ENCODE measurements at places on chromosomes 4 and X.
A peak's percentile ranks its signal among the peaks of the same experiment; 100 is the strongest.

DNA sequence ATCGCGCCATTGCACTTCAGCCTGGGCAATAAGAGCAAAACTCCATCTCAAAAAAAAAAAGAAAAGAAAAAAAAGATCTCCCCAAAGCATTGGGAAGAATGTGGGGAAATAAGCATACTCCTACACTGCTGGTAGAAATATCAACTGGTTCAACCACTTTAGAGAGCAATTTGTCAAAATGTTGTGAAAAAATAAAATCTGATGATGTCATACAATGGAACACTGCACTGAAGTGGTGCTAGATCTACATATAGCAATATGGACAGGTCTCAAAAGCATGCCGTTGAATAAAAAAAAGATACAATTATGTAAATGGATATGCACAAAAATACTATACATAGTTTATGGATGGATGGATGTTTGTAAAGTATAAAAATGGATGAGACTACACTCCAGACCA, 18.3 kb upstream of the HUWE1 start:
- DNase-seq = no peak

DNA sequence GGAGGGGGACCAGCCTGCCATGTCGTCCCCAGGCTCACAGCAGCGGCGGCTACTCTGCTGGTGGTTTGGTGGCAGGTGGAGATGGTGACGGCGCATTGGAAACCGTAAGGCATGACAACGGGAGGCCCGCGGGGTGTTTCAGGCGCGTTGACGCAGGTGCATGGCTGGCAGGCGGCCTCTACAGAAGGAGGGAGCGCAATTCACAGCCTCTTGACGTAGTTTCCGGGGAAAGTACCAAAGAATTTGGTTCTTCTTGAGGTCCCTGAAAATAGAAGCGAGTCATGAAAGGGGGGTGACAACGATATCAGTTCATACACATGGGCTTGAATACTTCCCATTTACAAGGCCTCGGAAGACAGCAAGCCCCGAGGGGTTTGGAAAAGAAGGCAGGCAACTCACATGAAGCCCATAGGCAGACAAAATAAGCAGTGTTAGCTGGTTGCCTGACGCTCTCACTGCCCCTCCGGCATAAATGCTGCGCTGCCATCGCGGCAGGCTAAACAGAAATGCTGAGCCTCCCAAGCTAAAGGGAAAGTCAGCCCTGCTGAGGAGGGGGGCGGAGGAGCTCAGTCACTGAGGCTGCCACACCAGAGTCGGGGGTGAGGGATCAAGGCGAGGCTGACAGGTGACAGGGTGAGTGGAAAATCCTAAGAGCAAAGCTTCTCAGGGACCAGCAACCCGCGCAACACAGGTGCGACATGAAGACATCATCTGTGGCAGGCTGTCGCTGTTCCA, 52.3 kb upstream of the PDLIM3 start:
- peak; percentile 89 for DNase-seq

- no peak for DNase-seq
Measured at GRCh38 chrX:140298960-140299825, 205.7 kb downstream of the SOX3 start.

DNA sequence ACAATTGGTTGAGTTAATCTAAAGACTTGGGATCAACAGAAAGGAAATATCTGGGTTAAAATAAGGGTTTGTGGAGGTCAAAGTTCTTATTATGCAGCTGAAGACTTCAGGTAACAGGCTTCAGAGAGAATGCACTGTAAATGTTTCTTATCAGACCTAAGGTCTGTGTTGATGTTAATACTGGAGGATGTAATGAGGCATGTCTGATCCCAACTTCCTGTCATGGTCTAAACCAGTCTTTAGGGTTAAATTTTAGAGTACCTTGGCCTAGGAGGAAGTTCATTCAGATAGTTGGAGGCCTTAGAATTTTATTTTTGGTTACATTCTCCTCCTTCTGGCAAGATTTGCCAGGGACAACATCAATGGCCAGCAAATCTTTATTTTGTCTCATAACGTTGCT, 72.1 kb upstream of the GC start:
- DNase-seq = no peak

GRCh38 chrX:42176789-42177188, 253.4 kb upstream of the CASK start:
- peak; percentile 69 for DNase-seq

DNA sequence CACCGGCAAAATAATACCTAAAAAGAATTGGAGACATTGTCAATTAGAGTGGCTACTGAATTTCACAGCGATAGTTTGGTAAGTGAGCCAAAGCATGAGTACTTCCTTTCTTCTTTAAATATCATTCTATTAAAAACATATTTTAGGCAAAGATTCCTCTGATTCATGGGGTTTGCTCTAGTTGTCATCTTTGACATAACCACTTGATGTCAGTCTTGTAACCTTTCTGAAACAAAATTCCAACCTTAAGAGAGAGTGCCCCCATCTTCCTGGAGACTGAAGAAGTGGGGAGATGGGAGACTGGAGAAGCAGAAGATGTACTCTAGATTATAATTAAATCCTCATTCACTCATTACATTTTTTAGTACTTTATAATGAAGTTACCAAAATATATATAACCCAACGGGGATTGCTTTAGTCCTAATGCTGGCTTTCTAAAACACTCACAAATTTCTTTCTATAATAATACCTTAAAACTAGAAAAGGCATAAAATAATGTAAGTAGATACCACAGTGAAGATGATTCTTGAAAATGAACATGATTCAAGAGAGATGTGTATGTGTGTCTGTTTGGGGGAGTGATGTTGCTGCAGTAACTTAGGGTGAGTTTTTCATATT, 96.4 kb downstream of the EMCN start:
- no peak for DNase-seq

DNA sequence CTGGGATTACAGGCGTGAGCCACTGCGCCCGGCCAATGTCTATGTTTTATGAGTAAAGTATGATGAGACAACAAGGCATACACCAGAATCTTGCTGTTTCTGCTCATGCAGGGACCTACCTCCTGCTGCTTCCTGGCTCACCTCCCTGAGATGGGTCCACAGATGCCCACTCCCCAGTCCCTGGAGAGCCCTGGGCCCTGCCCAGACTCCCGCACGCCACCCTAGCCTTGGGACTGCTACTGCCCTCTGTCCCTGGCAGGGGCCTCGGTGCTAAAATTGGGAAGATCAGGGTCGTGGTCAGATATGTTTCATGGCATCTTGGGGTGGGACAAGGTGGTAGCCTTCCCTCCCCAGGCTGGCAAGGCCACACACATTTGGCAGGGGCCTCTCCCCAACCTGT, 84.3 kb upstream of the BCOR start:
- no peak for DNase-seq

DNA sequence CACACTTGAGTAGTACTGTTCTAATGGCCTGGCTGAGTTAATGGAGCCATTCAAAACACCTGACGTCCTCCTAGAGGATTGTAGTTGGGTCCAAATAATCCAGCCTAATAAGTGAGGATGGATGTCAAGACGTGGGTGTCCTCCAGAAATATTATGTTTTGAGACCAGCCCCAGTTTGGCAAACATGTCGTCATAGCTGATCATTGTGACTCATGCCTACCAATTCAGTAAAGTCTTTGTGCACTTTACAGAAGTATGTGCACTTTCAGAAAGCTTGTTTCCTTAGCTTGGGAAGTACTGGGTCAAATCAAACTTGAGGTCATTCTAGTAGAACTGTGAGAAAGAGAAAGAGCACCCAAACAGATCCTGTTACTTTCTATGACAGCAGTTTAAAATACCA, 37.6 kb upstream of the GLRA2 start:
- no peak for DNase-seq

DNA sequence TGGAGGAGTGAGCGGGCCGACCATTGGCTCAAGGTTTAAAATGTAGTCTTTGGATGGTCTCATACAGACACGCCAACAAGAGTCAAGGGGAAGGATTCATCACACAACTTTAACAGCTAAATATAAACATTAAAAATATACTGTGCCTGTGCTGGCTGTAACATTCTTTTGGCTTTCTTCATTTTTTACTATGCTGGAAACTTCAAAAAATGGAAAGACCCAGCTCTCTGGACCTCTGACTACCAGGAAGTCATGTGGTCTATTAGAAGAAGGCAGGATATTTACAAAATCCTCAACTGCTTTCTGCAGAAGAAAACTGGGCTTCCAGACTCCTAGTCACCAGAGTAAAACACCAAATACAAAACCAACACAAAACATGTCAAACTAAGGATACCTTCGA, 49.8 kb upstream of the KLF3 start:
- DNase-seq = no peak

- DNase-seq = no peak
Measured at GRCh38 chrX:151790481-151791160, 56.1 kb downstream of the CNGA2 start.

DNA sequence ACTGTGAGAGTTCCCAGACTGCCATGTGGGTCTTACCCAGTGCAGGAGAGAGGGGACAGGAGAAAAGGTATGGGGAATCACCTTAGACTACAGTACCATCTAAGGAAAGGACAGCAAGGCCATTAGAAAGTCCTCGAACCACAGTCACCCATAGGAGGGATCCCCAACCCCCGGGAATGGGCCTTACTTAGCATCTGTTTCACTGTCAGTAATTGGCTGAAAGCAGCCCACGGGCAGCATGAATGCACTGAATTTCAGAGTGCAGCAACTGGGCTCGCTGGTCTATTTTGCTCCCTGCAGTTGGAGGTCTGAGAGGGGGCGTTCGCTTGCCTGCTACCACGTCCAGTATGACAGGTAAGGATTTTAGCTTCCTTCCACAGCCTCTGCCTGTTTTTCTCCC, 50.4 kb upstream of the KLHL8 start:
- DNase-seq = peak; percentile 70

DNA sequence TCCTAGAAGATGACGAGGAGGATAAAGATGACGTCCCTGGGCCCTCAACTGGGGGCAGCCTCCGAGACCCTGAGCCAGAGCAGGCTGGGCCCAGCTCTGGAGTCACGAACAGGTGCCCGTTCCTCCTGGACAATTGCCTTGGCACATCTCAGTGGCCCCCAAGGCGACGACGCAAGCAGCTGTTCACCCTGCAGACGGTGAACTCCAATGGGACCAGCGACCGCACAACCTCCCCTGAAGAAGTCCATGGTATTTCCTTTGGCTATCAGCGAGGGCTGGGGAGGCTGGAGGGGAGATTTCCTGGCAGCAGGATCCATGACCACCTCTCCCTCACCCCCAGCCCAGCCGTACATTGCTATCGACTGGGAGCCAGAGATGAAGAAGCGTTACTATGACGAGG, 11.9 kb downstream of the USP11 start:
- no peak for DNase-seq

- DNase-seq = no peak
Measured at GRCh38 chrX:108132034-108132433, 40.5 kb downstream of the ATG4A start.

GRCh38 chrX:24777660-24778059, 83.9 kb downstream of the POLA1 start:
- no peak for DNase-seq

- peak; percentile 53 for DNase-seq
Measured at GRCh38 chrX:103250977-103251376, 4.0 kb downstream of the TCEAL8 start.

- DNase-seq = no peak
Measured at GRCh38 chr4:66568431-66568830, 898.1 kb upstream of the EPHA5 start.

DNA sequence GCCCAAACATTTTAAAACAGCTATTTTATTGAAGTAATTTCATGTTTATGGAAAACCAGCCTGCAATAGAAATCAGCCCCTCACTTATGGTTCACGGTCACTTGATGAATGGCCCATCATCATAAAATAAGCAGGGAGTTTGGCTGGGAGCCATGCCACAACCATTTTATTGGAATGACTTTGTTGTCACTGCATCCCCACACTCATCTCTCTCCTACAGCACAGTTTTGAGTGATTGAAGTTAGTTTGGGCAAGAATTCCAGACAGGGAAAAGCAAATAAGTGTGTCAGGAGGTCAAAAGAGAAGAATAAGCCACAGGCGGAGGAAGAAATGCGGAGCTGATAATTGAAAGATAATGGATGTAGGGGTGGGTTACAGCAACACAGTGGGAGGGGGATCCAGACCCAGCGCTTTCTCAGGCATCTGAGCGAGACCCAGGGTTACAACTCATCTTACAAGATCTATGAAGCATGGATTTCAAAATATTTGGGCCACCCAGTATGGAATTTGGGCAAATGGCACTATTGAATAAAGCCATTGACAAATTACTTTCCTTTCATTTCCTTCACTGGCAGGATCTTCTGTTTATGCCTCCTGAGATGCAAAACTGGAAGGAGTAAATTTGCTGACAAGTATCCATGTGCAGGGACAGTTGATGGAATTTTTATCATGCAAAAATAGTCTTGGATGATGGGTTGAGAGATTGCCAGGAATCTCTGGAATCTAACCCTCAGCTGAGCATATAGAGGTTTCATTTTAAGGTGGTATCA, 100.8 kb downstream of the SHROOM3 start:
- DNase-seq = no peak

DNA sequence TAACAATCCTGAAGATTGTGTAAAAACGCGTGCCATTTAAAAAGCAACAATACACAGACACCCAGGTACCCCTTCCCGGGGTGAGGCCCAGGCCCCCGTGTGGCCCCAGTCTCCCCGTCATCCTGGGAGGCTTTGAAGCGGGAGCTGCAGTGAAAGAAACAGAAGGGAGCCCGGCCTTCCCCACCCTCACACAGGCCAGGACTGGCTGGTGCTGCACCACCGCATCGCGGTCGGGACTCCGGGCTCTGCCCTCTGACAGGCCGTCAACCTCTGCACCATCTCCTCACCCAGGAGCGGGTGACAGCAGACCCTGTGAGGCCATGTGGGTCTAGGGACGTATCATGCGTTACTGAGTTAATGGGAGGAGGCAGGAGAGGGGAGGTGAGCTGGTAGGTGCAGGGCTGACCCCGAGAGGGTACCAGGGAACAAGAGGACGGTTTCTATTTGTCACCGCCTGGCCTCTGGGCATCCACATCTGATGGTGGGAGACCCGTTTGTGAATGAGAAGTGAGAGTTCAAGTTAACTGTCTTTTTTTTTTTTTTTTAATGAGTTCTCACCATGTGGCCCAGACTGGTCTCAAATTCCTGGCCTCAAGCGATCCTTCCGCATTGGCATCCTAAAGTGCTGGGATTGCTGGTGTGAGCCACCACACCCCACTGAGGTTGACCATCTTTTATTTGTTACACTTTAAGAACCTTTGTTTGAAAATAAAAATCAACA, 27.3 kb downstream of the PIGG start:
- DNase-seq = no peak

DNA sequence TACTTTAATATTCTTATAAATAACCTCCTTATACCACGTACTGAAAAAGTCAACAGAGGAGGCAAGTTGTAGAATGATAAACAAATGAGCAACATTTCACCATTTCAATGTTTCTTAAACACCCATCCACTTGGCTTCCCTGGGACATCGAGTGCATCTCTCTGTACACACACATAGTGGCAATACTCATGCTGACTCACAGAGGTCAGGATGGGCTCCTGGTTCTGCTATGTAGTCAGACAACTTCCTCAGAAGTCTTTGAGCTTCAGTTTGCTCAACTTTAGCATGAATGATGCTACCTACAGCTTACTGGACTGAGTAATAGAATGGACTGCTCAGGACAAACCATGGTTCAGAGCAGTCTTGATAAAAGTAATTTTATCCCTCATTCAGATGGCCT, 56.9 kb downstream of the MAD2L1 start:
- DNase-seq = no peak

GRCh38 chrX:17380221-17380620, 5.2 kb downstream of the NHS start:
- no peak for DNase-seq

- DNase-seq = no peak
Measured at GRCh38 chr4:106329041-106329618, 12.8 kb downstream of the AIMP1 start.
